KBM-7 (cell line): ENCODE measurements at places on chromosomes 2 and 18.

DNA sequence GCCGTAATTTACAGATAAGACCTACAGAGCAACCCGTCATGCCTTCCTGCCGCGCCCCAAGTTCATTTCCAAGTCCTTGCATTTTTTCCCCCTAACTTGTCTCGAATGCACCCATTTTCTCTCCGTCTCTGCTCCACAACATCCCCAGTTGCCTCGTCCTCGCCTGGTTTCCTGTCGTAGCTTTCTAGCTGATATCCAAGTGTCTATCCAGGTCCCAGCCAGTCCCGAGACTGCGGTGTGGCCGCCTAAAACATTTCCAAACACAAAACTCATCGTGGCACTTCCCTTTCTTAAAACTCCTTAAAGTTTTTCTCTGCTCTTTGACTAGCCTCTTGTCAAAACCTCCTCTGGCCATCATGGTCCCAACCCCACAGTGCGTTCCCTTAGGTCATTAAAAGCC, 1.2 kb upstream of the BARD1 start:
- DNase-seq, result no peak

GRCh38 chr2:36383726-36384125, 28.1 kb downstream of the CRIM1 start:
- DNase-seq, result no peak

- DNase-seq, result no peak
These were observed 35.4 kb upstream of the AGFG1 start for GRCh38 chr2:227436436-227437174.

DNA sequence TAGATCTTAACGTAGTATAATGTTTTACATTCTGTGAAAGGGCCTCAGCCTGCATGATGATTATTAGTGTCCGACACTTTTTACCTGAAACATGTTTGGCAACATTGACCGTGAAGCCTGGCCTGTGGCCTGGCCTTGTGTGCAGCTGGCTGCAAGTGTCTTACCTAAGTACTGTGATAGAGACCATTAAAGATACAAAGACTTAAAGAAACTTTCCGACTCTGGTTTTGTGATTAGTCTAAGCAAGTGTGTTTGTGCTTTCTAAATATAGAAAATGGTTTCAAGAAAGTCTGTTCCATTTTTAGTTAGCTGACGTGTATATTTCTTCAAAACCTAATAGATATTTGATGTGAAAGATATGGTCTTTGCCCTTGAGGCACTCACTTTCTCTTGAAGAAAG, 601.8 kb downstream of the LRP1B start:
- DNase-seq, result no peak

DNA sequence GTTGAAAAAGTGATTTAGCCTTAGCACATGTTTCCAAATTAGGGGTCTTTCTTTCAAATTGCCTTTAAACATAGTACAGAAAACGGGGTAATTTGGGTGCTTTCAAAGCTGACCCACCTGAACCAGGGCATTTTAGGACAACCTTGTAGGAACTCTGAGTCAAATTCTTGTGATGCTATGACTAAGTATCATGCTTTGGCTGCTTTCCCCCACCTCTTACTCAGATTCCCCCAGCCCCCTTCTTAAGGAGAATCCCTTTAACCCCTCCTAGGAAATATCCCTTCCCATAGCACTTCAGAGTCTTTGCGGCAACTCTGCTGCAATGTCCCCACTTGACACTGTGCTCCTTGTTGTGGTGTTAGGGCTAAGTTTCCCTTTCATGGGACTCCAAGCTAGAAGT, 18.6 kb upstream of the KLF7 start:
- no peak for DNase-seq

GRCh38 chr18:22572341-22572740, 154.6 kb upstream of the CTAGE1 start:
- no peak for DNase-seq

- no peak for DNase-seq
These were observed 15.4 kb downstream of the CLUL1 start for GRCh38 chr18:612156-612555.

- DNase-seq, result no peak
These were observed 584.3 kb upstream of the PIK3C3 start for GRCh38 chr18:41370740-41371139.

DNA sequence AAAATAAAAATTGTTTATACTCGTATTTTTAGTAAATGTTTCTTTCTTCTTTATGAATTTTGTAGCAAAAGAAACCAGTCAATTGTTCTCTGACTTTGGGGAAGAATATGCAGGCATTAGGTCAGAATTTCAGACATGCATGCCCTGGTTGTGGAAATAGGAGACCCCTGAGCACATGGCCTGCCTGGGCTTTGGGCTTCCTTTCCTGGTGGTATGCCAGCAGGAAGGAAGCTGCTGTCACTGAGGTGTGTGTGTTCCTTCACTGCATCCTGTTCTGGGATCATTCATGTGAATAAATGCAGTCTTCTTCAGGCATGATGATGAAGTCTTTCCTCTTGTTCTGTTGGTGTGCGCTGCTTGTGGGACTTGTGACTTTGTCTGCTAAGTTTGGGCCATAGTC, 920.2 kb upstream of the VRK2 start:
- no peak for DNase-seq

DNA sequence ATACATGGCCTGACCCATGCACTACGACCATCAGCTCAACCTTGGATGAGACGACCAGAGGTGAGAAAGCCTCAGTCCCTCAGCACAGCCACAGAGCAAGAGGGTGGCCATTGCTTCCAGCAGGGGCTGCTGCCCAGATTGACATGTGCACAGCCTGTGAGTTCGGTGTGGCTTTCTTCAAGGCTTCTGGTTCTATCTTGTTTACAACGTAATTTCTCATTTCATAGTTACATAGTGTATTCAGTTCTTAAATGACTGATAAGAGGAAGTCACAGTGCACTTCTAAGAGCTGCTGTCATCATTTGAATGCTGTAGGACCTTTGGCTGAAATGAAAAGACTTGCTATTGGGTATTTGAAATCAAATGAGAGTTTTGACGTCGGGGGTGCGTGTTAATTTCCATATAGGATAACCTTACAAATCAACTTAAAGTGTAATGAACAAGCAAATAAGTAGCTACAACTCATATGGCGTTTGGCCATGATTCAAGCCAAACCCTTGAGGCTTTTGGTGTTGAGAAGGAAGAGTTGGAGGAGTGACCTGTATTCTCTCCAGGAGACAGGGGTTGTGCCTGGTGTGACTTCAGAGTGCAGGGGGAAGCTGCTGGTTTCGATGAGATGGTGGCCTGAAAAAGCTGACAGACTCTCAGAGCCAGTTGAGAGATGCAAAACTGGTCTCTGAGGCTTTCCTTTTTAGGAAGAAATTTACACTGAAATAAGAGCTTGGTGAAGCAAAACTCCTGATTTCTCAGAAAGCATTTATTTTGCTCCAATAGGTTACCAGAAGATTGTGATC, 51.0 kb downstream of the TSHZ1 start:
- no peak for DNase-seq

GRCh38 chr2:105787376-105788318, 42.9 kb downstream of the NCK2 start:
- no peak for DNase-seq

GRCh38 chr2:113098041-113098440, 29.4 kb upstream of the IL1RN start:
- no peak for DNase-seq

- no peak for DNase-seq
These were observed 5.3 kb downstream of the COL3A1 start for GRCh38 chr2:188979187-188980114.

- DNase-seq, result no peak
These were observed 282.8 kb downstream of the AGPS start for GRCh38 chr2:177675350-177675821.

GRCh38 chr2:65072181-65072970, 16.2 kb downstream of the CEP68 start:
- DNase-seq, result no peak

- DNase-seq, result no peak
These were observed 391.0 kb downstream of the THSD7B start for GRCh38 chr2:137156221-137156844.

- DNase-seq, result peak; percentile 43
These were observed 516 bp downstream of the EIF2AK2 start for GRCh38 chr2:37156071-37156856.

- DNase-seq, result no peak
These were observed 67.5 kb upstream of the ATG16L1 start for GRCh38 chr2:233183869-233184418.

GRCh38 chr2:64361151-64361938, 92.6 kb upstream of the LGALSL start:
- DNase-seq, result no peak

DNA sequence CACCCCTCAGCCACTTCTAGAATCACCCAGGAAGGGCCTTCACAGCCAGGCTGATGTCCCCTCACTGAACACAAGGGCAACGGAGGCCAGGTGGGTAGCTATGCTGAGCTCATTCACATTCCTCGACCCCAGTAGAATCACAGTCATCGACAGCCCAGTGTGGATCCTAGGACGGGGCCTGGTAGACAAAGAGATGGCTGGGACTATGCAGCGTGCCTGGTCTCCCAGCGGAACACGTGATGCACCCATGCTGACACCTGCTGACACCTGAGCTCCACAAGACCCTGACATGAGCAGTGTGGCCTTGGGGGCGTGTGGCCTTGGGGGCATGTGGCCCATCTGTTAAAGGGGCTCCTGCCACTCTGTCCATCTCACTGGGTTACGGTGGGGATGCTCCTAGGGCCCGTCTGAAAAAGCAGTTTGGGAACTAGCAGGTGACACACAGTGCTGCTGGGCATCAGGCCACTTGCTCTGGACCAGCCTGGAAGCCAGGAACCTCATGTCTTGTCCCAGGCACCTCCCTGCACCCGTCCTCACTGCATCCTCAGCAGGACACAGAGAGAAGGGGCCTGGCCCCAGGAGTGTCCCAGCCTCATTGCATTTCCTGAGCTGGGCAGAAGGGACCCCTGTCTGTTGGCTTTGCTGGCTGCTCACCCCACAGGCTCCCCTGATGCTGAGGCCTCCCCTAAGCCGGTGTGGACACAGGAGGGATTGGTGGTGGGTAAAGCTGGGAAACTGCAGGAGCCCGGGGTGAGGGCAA, 9.7 kb downstream of the ECEL1 start:
- DNase-seq, result no peak

- no peak for DNase-seq
These were observed 122.7 kb downstream of the CAPN13 start for GRCh38 chr2:30684516-30684915.

- DNase-seq, result no peak
These were observed 138.7 kb upstream of the CCDC150 start for GRCh38 chr2:196500686-196501431.

DNA sequence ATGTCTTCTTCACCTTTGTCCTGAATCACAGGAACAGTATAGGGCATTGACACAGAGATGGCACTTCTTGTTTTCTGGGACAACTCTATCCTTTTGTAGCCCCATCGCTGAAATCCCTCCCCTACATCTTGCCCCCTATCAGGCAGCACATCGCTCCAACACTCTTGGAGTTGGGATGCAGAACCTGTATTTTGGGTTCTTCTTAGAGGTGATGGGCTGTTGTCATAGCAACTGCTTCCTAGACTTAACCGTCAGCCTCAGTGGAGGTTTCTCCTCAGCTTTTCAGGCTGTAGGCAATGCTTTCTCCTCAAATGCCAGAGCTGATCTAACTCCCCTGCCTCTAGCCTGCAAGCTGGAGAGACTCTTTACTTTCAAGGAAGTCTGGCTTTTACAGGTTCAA, 99.9 kb upstream of the SPRED2 start:
- no peak for DNase-seq

DNA sequence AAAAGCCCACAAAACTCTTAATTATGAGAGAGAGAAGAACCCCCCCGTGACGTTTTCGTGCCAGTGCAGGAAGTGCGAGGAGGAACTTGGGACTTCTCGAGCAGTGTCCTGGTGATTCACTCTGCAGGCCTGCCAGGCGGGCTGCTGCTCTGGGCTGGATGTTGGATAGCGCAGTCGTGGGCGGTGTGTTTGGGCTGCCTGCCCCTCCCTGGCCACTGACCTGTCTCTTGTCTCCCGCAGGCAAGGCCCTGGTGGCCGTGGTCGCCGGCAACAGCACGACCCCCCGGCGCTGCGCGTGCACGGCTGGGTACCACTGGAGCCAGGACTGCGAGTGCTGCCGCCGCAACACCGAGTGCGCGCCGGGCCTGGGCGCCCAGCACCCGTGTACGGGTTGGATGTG, 29.0 kb downstream of the TNFRSF11A start:
- DNase-seq, result peak; percentile 17

GRCh38 chr18:24976502-24976901, 375.5 kb downstream of the ZNF521 start:
- no peak for DNase-seq

GRCh38 chr2:75162897-75163296, 36.4 kb downstream of the TACR1 start:
- no peak for DNase-seq

- DNase-seq, result no peak
These were observed 69.7 kb downstream of the EIPR1 start for GRCh38 chr2:3307901-3308300.

- no peak for DNase-seq
These were observed 75.9 kb downstream of the TMEM131 start for GRCh38 chr2:97919858-97920257.

GRCh38 chr2:178177066-178177679, 17.1 kb upstream of the OSBPL6 start:
- peak; percentile 37 for DNase-seq

- DNase-seq, result no peak
These were observed 1.4 kb upstream of the EHD3 start for GRCh38 chr2:31232586-31232985.

DNA sequence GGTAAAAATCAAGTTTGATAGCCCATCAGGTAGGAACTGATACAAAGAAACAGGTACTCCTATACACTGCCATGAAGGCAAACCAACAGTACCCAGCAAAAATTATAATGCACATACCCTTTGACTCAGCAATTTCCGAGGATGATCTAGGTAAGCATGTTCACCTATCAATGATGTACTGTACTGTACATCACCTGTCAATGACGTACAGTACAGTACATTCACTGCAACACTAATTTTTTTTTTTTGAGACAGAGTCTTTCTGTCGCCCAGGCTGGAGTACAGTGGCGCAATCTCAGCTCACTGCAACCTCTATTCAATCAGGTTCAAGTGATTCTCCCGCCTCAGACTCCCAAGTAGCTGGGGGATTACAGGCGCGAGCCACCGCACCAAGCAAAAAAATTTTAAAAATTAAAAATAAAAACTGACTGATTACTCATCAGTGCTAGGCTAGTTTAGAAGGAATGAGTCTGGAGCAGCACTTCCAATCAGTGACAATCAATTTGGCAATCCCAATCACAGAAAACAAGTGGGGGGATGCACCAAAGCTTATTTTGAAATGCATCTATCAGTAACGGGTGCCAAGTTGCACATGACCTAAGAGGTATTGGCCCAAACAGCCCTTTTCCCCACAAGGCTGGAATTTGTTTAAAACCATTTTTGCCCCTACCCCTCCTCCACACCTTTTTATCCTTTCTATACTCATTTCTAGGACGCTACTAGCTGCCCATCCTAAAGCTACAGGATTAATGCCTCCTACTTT, 8.2 kb downstream of the SRSF7 start:
- no peak for DNase-seq
